ENCODE measurements at places on chromosomes 5 and 9.

- DNase-seq, result no peak
Observed at GRCh38 chr5:79074641-79075040, 5.1 kb downstream of the BHMT2 start.

- DNase-seq, result no peak
Observed at GRCh38 chr9:137797206-137798120, 80.1 kb upstream of the CACNA1B start.

- DNase-seq, result no peak
Observed at GRCh38 chr5:131393498-131393968, 129.7 kb downstream of the CDC42SE2 start.

GRCh38 chr9:2241461-2241835 is 226.3 kb downstream of the SMARCA2 start:
- DNase-seq, result no peak
